ENCODE measurements at places on chromosomes 12 and 14.

DNA sequence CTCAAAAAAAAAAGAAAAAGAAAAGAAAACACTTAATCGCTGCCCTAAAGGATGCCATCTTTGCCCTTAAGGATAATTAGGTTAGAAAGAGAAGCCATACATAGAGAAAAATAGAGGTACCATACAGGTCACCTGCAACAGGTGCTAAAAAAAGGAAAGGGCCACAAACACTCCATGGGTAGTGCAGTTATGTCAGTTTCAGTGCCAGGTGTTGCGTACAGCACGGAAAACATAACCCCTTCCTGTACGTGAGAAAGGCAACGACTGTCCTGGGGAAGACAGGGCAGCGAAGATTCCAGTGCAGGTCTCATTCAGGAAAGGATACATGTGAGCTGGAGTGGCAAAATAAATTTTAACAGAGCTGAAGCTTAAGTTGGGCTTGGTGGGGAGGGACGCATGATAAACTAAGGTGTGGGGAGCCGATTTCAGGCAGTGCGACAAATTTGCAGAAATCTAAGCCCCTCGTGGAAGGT, 553 bp upstream of the DAZAP2 start:
- DNase-seq: no peak

DNA sequence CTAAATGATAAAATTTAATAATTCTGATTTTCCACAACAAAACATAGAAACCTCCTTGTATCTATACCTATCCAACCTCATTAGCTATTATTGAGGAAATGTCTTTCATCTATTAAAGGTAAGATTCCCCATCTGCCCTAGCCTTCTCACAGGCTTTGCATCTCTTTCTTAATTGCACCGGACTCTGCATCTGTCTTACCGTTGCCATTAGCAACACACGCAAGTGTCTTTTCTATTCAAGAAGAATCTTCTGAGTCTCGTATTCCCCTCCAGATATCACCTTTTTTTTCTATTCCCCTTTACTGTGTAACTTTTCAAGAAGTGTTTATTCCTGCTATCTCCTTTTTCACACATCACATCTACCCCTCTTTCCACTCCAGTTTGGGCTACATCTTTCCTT, 500.0 kb downstream of the NOVA1 start:
- DNase-seq: no peak

DNA sequence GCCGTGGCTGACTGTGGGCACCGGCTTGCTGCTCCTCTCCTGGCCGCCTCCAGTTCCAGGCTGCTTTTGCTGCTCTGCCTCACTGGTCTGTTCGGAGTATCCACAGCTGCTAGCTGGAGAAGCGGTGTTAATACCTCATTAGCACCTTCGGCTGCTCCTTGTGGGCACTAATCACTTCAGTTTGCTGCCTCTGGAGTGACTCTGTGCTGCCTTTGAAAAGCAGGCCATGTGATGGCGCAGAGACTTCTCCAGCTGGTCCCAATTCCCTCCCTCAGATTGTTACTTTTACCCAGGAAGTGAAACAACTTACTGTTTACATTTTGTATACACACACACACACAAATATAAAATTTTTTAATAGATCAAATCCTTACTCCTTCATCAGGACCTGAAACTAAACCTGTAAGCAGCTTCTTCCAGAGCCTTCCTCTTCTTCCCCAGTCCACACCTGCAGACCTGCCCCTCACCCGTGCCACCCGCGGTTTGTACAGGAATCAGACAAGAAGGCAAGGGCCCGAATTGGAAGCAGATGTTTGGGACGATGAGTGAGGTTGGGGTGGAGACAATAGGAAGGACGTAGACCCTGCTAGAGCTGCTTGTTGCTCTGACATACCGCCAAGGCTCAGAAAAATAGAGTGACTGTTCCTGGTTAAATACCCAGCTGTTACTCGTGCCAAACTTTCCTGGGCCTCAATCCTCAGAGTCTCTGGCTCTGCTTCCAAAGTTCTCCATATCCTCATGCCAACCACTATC, 41.5 kb upstream of the LTBP2 start:
- no peak for DNase-seq

DNA sequence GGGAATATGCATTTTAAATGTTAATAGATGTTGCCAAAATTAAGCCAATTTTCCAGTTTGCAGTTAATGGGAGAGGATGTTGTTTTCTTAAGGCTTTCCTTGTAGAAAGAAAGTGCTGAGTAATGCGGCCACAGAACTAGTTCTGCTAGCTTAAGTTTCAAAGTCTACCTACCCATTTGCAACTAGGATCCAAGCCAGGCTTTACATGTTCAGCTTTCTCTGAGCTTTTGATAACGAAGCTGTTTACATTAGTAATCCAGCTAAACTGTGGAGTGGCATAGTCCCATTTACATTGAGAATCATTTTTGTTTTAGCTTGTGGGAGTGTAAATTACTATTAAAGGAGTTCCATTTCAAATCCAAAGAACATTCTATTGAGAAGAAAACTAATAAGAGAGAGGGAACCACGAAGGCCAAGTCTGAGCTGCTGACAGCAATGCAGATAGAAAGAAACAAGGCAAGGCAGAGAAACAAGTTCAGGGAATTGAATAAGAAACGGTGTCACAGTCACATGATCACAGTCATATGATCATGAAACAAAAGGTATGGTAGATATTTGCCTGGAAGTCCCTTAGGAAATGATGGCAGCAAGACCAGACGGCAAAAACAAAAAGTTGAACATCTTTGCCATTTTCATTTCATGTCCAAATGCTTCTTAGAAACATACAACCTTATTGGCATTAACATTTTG, 274.9 kb downstream of the PAWR start:
- no peak for DNase-seq

DNA sequence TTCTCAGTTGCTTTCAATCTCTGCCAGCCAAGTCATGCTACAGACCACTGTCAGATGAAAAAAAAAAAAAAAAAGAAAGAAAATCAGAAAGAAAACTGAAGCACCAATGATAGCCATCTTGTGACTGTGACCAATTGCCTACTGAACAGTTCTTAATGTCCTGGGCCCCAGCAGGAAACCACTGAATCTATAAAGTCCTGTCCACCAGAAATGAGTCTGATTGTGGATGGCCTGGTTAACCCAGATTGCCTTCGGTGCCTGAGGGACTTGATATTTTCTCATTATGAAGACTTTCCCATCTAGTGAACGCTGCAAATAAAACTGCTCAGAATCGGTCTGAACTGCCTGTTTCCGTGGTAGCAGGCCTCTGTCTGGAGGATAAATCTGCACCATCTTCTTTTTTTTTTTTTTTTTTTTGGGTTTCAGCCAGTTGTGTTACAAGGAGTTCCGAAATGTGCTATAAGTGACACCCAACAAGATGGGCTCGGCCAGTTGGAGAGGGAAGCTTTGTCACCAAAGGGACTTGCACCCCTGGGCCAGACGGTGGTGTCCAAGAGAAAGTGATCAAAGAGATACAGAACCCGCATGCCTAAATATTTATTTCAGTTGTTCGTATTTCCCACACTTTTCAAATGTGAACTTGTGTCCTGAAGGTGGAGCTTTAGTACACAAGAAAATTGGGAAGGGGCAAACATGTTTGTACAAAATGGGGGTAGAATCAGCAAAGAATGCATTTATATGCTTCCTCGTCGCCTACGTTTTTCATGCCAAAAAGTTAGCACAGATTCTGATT, 3.0 kb upstream of the PLXNC1 start:
- DNase-seq: no peak

- DNase-seq: no peak
Observed at GRCh38 chr14:48792376-48793024, 793.7 kb downstream of the RPS29 start.

- DNase-seq: peak; percentile 11
Observed at GRCh38 chr12:104426926-104427546, 29.7 kb upstream of the CHST11 start.
